Head of caudate nucleus (tissue), 42 donors: ENCODE measurements at places on chromosomes 5 and 9.

GRCh38 chr5:159971931-159972461 lies 36.9 kb upstream of the TTC1 start:
- no peak for DNase-seq

DNA sequence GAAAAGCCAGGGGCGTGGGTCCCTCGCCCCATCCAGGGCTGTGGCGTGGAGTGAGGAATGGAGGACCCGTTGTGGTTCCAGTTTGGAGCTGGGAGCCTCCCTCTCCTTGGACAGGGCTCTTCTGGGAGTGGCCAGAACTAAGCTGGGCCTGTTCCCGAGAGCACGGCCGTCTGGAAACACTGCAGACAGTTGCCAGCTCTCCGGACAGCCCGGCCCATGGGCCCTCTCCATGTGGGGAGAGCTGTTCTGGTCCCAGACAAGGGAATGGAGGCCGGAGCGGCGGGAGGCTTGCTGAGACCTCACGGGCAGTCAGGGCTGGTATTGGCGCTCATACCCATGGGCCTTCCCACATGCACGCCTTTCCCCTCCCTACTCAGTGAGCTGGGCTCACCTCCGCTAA lies 45.2 kb upstream of the FCN2 start:
- no peak for DNase-seq

DNA sequence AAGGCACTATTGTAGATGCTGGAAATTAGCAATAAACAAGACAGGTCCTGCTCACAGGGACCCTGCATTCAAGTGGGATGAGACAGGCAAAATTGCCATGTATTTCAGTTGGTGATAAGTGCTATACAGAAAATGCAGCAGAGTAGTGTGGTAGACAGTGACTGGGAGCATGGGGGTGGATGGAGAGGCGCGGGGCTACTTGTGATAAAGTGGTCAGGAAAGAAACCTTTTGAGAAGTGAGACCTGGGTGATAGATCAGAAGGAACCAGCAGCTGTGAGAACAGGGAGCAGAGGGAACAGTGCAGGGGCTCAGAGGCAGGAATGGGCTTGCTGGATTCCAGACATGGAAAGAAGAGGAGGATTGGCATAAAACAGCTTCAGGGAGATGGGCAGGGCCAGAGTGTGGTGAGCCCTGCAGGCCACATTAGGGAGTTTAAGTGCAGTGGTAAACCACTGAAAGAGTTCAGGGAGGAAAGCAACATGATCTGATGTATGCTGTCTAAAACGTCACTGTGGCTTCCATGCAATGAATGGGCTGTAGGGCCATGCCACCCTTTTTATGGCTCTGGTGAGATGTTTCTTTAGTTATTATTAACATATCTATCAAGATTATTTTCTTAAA lies 7.3 kb downstream of the CRHBP start:
- no peak for DNase-seq

GRCh38 chr5:435961-436640 lies 6.9 kb upstream of the EXOC3 start:
- DNase-seq: no peak

- no peak for DNase-seq
These were observed 113.3 kb downstream of the SNX18 start for GRCh38 chr5:54630738-54631359.

DNA sequence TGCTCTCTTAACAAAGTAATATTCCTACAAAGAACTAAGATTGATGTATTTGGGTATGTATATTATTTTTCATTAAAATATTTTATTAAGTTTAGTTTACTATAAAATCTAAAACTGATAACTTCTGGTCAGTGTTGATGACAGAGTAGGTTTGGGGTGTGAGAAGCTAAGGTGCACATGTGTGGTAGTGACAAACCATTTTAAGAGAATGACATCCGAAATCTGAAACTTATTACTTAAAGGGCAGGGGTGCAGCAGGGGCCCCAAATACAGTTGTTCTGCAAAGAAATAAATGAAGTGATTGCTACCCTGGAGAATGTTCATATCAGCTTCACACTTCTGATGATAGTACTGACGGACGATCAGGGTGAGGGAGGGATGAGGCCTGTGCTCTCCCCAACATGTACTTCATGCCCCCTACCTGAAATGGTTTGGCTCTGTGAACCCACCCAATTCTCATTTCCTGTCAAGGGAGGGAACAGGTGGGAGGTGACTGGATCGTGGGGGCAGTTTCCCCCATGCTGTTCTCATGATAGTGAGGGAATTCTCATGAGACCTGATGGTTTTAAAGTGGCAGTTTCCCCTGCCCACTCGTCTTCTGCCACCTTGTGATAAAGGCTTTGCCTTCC lies 125.3 kb upstream of the RFX3 start:
- no peak for DNase-seq

DNA sequence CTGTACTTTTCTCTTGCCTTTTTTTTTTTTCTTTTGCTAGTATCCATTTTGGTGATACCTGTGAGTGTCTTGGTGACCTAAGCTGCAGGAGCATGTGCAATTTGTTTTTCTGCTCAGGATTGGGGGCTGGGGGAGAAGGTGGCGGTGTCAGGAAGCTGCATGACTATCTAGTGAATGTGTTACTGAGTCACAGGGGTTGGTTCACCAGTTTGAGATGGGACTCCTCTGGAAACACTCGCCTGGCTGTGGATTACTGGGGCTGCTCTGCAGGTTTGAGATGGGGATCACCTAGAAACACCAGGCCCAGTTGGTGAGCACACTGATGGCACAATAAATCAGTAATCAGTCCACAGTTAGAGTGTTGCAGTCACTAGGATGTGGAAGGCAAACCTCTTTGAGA lies 447.9 kb downstream of the SPATA31D1 start:
- no peak for DNase-seq

GRCh38 chr9:104927912-104928740 lies at the start of gene ABCA1:
ABCA1 (minus strand) TSS chr9:104928155; CDS start chr9:104903679, 24,476 bp downstream.
- DNase-seq: peak; percentile 90

- DNase-seq: no peak
These were observed 6.2 kb upstream of the F2R start for GRCh38 chr5:76709762-76710161.

DNA sequence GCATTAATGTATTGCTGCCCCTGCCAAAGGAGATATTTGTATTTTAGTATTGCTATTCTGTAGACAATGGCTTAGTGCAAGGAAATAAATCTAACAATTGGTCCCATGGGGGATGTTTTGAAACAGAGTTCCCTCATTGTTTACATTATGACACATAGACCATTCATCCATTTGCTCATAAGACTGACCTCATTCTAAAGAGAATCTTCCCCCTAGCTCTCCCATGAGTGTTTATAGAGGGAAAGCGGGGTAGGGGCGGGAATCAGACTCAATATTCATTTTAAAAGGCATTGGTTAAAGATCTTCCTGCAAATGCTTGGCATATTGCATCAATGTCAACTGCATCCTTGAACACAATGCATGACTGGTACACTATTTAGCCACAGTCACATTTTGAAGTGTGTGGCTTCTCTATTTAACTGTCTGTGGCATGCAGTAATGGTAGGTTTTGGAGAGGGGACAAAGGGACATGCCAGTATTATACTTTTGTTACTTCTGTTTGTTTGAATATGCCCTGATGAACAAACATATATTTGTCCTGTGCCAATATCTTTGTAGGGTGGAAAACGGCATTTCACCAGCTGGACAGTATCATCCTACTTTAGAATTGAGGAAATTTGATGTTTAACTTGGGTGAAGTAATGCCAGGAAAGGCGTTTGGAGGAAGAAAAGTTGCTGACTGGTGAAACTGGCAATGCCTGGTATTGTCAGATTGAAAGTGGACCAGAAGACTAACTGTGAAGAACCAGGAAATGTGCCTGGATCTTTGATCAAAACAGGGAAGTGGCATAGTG lies 84.1 kb upstream of the MEGF10 start:
- no peak for DNase-seq

DNA sequence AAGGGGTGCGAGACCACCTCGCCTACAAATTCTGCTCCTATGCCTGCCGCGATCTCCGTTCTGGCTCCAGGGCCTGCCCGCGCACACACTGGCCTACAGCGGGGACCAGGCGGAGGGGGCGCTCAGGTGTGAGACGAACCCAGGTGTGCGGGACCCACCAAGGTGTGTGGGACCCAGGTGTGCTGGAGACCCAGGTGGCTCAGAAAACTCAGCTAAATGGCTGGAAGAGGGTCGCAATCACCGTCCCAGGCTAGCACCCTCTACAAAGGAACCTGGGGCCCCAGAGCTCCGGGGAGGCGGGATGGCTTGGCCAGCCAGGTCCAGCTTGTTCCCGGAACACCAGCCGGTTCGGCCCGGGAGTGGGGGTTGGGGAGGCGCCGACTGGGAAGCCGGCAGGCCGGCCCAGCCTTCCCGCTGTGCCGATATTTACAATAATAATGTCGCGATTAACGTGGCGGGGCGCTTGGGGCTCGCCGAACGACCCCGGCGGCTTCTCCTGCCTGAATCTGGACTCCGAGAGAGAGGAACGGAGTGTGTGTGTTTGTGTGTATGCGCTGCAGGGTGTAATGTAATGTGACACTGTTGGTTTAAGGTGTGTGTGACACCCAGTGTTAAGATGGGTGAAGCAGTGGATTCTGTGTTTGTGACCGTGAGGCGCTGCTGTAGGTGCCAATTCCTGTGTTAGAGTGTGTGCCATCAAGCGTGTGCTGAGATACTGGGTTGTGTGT lies 1.4 kb downstream of the PCDH1 start:
- no peak for DNase-seq

DNA sequence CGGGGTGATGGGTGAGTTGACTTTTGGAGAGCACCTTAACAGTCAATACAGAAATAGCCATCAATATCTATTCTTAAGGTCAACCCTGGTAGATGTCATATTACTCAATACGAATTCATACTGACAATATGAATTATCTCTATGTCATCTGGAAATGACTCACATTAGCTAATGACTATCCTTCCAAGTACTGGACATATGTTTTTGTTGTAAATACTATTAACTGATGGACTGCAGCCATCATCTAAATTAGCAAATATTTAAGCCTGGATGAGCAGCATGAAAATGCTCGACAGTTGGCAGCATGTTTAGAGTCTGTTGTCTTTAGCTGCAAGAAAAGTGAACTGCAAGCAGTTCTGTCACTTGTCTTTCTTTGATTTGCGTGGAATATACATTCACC lies 19.6 kb upstream of the ISOC1 start:
- DNase-seq: no peak

DNA sequence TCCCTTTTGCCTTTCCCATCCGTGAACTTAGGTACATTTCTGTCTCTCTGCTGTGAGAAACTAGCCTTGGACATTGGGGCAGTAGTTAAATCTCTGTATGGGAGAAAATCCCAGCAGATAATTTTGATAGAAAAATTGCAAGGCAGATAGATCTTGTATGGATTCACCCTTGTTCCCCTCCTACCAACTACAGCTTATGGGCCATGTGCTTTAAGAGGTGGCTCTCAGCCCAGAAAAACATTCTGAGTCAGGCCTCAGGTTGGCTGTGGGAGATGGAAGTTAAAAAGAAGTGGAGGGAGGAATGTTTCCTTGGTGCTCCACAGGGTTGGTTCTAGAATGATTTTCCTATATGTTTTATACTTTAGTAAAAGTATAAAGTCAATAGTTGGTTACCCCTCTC lies 1.4 kb upstream of the KDM3B start:
- no peak for DNase-seq

- DNase-seq: peak; percentile 32
These were observed 13.7 kb upstream of the NXNL2 start for GRCh38 chr9:88521308-88521707.

DNA sequence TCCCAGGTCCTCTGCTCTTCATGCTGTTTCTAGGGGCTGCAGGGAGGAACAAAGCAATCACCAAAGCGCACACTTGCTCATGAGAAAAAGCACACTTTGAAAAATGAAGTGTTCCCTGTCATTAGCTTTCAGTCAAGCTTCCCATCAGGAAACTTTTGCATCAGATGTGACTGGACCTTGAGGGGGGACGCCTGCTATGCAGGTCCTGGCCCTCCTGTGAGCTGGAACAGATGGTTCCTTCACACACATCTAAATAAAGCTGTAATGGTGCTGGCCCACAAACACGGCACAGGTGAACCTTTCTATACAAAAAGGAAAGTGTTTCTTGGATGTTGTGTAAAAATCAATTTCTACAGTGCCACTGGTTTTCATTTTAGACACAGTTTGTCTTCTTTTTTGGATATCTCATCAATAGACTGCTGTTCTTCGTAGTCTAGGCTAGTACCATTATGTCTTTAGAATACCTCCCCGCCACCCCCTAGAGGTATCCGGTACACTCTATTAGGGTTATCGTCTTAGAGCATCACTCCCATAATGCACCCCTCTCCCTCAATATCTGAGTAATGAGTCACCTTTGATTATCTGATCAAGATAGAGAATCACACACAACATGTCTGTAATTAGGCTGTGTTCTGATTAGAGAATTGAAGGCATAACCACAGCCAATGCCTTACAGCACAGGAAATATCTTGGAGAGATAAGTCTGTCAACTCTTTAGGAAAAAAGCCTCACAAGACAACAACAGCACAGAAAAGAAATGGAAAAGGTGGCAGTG lies 266.3 kb downstream of the TLR4 start:
- no peak for DNase-seq

GRCh38 chr5:93675460-93676450 lies 65.6 kb downstream of the POU5F2 start:
- DNase-seq: no peak

DNA sequence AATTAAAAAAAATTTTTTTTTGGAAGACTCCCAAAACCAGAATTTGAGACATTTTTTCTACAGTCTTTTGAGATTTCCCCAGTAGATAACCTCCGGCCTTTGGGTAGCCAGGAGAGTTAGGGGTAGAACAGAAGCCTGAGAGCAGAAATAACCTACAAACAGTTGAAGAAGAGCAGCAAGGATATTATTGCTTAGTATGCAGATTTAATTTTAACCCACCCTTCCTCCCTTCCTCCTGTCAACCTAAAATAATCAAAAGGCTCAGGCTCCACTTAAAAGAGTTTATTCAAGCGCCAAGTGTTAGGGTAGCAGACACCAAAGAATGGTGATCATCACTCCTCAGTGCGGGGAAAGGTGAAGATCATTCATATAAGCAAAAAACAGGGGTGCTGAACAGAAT lies 17.4 kb upstream of the FAM120A start:
- DNase-seq: no peak

DNA sequence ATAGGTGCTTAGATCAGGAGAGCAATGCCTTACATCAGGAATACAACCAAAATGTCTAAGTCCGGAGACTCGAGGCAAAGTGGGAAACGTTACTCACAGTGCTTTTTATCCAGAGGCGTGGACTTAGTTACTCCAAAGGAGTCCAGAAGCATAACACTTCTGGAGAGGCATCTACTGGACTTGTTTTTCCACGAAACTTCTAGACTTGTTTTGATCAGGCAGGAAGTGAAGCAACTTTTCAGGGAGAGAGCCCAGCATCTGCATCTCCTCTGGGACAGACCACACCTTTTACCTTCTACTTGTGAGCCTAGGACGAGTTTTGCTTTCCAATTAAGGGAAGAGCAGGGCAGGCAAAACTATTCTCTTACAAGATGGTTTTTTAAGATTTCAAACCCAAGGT lies 1.2 kb upstream of the TJP2 start:
- DNase-seq: no peak
